NCI-H1105 (cell line): ENCODE measurements at places on chromosomes 3 and 15.
A peak's percentile ranks its signal among the peaks of the same experiment; 100 is the strongest.

- peak; percentile 58 for DNase-seq
Measured at GRCh38 chr3:161560008-161560637, 63.5 kb downstream of the OTOL1 start.

GRCh38 chr3:129625072-129625874 lies 18.8 kb upstream of the PLXND1 start:
- DNase-seq, result no peak

- DNase-seq, result no peak
Measured at GRCh38 chr3:177361081-177361938, 164.0 kb upstream of the TBL1XR1 start.

- no peak for DNase-seq
Measured at GRCh38 chr15:25184356-25185155, 229.8 kb downstream of the SNRPN start.

DNA sequence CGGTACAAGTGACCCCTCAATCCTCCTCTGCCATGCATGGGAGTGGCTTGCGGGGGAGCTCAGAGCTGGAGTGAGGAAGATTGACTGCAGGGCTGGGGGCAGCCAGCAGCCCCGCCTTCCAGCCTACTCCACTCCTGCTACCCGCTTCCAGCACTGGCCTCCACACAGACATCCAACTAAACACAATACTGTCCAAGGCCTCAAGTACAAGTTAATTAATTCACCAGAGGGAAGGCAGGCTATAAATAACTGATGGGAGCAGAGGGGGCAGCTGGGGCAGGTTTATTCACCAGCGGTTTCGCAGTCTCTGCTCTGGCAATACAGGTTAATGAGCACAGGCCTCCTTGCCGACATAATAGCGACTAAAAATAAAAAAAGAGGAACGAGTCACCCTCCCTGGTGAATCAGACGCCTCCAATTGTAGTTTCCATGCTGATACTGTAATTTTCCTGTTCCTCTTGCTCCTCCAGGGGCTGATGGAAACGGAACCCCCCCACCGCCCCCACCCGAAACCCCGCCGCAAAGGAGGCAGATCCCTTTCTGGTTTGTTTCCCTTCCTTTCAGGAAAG lies 166.4 kb upstream of the TLE3 start:
- peak; percentile 97 for DNase-seq
